ENCODE measurements at places on chromosomes 5 and 9.

GRCh38 chr9:94031380-94031779, 52.9 kb upstream of the PTPDC1 start:
- no peak for DNase-seq

DNA sequence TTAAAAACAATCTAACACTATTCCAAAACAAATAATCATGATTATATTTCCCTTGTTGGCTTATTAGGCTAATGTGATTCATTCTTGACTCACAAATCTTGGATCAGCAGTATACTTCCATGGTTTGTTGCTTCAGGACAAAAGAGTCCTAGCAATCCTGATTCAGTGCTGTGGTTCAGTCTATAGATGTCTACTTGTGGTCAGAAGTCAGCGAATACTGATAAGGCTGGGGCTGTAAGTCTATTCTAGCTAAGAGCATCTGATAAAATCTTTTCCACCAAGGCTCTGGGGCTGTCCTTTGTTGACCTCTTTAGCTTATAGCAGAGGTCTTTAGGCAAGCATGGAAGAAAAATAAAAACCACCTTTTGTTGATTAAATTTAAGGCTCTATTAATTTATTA, 4.4 kb upstream of the SMIM3 start:
- no peak for DNase-seq

DNA sequence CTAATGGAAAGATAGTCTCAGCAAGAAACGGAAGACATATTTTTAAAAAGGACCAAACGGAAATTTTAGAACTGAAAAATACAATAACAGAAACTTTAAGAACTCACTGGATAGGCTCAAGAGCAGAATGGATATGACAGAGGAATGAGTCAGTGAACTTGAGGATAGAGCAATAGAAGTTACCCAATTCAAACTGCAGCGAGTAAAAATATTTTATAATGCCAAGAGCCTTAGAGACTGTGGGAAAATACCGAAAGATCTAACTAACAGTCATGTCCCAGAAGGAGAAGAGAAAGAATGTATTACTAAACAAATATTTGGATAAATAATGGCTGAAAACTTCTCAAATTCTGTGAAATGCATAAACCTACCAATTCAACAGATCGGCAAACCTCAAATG, 40.8 kb downstream of the ADAMTS2 start:
- no peak for DNase-seq

DNA sequence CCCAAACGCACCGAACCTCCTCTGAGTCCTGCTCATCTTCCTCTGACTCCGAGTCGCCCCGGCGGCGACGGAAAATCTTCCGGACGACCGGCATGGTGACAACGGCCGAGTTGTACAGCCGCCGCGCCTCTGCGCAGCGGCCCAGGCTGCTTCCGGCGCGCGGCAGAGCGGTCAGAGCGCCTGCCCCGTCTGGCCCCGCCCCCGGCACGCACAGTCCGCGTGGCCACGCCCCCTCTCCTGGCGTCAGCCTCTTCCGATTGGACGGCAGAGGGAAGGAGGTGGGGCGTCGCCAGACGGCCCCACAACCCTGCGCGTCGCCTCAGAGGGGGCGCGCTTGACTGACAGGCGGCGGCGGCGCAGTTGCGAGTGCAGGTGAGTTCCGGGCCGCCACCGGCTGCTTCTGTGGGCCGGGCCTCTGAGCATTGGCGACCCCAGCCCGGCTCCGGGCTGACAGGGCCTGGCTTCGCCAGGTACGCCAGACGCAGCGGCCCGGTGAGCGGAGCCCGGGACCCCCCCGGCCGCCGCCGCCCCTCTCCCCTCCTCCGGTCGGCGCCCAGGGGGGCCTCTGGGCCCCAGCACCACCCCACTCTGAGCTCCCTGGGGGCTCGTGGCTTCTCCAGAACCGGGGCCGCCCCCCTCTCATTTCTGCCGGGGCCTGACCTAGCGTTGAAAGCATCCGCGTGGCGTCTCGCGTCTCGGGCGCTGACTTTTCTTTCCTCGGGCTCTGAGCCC, at the start of the genes C9orf78 and USP20:
Gene C9orf78, minus strand, starts transcription at position 148 of the 732 bp plus-strand sequence. Its CDS starts 54 bp downstream, at position 94.
Gene USP20, plus strand, starts transcription at position 331 of the 732 bp plus-strand sequence. CDS start 17,098 bp downstream, outside the sequence.
- DNase-seq: peak; percentile 97

GRCh38 chr9:20732118-20732517, 48.1 kb downstream of the FOCAD start:
- no peak for DNase-seq

Data from ELF-1 (cell line).